Hematopoietic multipotent progenitor cell (in vitro differentiated cells): ENCODE measurements at places on chromosomes 3 and 15.

- no peak for DNase-seq
Observed at GRCh38 chr15:25347707-25348106, 91.1 kb downstream of the UBE3A start.

- no peak for DNase-seq
Observed at GRCh38 chr3:117540597-117540996, 831.0 kb downstream of the TUSC7 start.

DNA sequence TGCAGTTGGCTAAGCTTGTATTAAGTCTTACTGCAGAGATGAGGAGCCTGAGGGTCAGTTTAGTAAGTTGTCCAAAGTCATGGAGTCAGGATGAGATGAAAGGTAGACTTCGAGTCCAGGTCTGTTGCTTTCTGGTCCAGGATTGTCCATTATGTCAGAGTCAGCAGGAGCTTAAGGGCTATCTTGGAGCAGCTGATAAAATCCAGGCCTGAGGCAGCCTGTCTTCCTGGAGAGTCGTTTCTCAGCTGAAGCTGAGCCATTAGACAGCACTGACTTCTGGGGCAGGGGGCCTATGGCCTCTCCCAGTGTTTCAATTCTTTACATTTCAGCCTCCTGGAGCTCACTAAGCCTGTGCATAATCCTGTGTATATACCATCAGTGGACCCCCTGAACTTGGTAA lies 219.5 kb upstream of the GAP43 start:
- DNase-seq: no peak

GRCh38 chr15:99105514-99106341 lies 848 bp downstream of the SYNM start:
- no peak for DNase-seq

DNA sequence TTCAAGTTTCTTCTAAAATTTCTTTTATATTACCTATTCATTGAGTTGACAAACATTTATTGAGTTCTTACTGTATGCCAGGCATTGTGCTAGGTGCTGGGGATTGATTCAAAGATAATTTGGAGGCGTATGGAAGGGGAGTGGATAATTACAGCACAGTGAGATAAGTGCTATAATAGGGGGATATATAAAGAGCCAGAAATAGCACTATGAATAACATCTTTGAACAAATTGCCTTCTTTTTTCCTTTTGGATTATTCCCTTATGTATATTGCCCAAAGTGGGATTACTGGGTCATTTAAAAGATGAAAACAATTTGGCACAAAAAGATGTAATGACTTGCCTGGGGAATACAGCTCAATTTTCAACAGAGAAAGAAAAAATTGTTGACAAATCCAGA lies 64.6 kb downstream of the LPP start:
- DNase-seq: no peak

GRCh38 chr3:168077091-168077490 lies 18.6 kb downstream of the GOLIM4 start:
- DNase-seq: no peak

- no peak for DNase-seq
Observed at GRCh38 chr3:126547721-126548120, 11.0 kb downstream of the C3orf22 start.

GRCh38 chr3:111319598-111319997 lies 222.4 kb upstream of the CD96 start:
- no peak for DNase-seq

DNA sequence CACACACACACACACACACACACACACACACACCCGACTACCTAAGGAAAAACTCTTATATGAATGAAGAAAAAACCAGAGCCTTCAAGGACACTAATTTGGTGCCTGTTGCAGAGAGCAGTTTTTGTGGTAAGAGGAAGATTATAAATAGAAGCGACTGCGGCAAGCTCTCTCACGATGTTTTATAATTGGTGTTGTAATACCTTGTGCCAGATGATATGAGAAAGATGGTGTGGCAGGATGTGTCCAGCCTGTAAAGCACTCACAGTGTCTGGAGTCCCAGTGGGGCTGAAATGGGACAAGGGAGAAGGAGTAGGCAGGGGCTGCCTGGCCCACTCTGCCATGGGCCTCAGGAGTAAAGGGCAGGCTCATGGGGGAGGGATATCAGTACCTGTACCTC lies 839.9 kb downstream of the AGBL1 start:
- no peak for DNase-seq

DNA sequence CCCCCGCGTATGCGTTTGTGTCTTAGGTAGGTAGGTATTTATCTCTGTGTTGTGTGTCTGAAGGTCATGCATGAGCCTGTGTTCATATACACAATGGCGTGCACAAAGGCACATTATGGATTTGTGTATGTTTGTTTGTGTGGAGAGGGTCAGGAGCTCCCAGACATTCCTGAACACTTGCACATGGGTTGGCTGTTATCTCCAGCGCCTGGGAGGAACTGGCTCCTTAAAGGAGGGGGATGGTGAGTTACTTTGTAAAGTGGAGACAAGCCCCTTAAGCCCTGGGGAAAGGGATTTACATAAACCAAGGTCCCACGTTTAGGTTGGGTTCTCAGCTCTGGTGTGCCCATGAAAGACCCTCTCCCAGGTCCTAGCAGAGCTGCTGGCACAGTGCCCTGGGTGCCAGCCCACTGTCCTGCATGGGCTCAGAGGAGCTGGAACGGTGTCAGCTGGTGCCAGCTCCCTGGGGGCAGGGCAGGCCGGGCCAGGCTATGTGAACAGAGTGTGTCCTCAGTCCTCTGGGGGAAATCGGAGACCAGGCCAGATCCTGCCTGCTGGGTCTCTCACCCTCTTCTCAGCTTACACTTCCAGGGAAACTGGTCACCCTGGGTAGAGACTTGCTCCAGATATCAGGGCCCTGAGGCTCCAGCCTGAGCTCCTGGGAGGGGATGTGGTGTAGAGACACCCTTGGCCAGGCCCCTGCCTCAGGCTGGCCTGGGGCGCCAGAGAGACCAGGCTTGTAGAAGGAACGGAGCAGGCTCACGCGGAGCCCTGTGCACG lies 25.1 kb downstream of the SNX33 start:
- no peak for DNase-seq

GRCh38 chr3:56776556-56776950 lies 25.2 kb downstream of the ARHGEF3 start:
- DNase-seq: no peak

DNA sequence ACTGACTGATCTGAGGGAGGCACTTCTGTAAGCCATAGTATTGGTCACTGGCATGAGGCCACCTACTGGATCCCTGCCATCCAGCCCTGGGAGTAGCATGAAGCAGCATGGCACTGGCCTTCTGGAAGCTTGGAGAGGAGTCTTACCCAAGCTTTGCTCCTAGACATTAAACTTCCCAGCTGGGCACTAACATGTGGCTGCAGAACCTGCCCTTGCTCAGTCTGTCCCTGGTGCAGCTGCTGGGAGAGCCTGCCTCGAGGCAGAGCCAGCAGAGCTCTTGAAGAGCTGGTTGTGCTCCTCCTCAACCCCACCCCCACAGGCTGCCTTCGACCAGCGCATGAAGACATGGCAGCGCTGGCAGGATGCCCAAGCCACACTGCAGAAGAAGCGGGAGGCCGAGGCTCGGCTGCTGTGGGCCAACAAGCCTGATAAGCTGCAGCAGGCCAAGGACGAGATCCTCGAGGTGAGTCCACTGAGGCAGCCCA lies 17.1 kb upstream of the SNX22 start:
- DNase-seq: no peak

DNA sequence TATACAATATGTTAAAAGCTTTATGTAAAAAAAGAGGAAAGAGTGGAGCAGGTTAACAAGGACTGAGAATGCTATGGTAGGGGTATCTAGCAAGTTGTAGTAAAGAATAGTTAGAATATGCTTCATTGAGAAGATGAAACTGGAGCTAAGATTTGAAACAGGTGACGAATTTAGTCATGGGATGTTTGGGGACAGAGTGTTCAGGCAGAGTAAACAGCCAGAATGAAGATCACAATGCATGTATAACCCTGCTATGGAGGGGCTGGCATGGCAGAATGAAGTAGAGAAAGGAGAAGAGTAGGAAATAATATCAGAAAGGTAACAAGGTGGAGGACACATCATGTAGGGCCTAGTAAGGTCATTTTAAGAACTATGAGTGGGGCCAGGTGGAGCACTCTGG lies 72.0 kb downstream of the BTD start:
- no peak for DNase-seq

- no peak for DNase-seq
Observed at GRCh38 chr3:1962396-1963088, 136.1 kb upstream of the CNTN4 start.

GRCh38 chr15:49686599-49686998 lies 65.8 kb downstream of the DTWD1 start:
- DNase-seq: no peak

GRCh38 chr3:114830652-114831051 lies 316.4 kb downstream of the ZBTB20 start:
- DNase-seq: no peak

DNA sequence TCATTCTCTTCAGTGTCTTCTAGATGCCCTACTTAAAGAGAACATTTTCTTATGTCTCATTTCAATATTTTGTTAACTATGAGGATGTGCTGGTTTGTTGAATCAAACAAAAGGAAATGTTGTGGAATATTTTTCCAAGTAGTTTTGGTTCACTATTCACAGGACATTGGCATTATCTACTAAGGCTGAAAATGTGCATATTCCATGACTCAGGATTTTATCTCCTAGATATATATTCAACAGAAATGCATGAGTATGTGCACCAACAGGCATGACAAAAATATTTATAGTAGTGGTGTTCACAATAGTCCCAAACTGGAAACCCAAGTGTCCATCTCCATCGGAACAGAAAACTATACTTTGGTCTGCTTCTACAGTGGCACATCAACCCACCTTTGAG lies 16.7 kb upstream of the NR1I2 start:
- no peak for DNase-seq

DNA sequence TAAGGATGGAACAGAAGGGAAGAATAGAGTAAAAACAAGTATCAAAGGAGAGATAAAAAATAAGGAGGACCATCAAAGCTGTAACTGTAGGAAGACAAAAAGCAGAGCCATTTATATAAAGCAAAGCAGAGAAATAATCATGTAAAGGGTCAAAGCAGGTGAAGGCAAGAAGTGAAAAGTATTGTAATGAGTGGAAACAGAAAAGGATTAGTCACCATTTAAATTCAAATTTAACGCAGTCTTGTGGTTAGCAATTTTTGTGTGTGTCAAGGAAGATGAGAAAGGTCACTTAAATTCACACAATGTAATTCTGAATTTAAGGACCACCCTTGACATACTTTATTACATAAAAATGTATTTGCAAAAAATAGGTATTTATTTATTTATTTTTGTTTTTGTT lies 567.8 kb downstream of the ROBO1 start:
- DNase-seq: no peak

GRCh38 chr15:43390723-43391122 lies 19.8 kb downstream of the TUBGCP4 start:
- DNase-seq: no peak

- no peak for DNase-seq
Observed at GRCh38 chr3:140341817-140342403, 336.0 kb upstream of the TRIM42 start.

DNA sequence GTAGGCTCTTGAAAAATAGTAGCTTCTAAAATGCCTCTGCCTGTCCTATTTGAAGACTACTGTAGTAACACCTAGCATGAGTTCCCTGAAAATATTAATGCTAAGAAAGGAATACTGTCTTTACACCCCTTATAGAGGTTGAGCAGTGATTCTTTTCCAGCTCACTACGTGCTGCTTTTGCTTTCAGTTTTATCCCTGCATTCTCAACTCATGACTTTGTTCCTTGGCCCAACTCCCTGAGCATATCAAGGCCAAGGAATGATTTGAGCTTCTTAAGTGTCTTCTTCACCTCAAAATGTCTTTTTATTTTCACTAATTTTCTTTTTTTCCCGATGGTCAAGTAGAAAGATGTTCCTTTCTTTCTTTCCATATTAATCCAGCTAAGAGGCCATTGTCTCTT lies 16.5 kb upstream of the P2RY13 start:
- no peak for DNase-seq

DNA sequence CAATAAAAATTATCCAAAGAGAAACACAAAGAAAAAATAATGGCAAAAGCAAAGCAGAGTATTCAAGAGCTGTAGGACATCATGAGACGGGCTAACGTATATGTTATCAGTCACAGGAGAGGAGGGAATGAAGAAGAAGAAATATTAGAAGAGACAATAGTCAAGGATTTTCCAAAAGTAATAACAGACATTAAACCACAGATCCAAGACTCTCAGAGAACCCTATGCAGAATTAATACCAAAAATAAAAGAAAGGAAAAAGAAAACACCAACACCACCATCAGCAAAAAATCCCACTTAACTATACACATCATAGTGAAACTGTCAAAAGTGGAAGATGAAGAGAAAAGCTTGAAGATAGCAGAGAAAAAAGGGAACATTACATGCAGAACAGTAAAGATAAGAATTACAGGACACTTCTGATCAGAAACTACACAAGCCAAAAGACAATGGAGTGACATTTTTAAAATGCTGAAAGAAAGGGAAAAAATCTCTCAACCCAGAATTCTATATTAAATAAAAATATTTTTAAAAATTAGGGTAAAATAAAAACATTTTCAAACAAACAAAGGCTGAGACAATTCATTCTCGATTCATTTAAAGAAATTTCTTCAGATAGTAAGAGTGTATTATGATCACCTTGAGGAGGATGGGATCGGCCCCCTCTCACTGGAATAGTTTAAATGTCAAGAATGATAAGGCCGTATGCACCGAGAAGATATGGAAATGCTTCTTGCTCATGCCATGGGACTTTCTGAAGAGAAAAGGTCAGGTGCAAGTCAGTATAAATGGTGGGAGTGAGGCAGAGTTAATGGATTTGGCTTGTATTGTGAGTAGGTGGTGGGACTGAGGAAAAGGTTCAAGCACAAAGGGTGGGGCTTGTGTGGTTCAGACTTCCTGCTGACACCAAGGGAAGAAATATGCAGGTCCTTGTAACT lies 28.5 kb downstream of the TM2D3 start:
- DNase-seq: no peak

- no peak for DNase-seq
Observed at GRCh38 chr3:94127115-94127514, 64.3 kb downstream of the NSUN3 start.

GRCh38 chr3:152356870-152357276 lies 88.1 kb downstream of the MBNL1 start:
- DNase-seq: no peak

- DNase-seq: no peak
Observed at GRCh38 chr3:12436514-12437220, 47.6 kb upstream of the TSEN2 start.

GRCh38 chr3:22585504-22585903 lies 617.6 kb upstream of the UBE2E2 start:
- DNase-seq: peak; percentile 32

- no peak for DNase-seq
Observed at GRCh38 chr3:37124435-37124834, 49.9 kb downstream of the LRRFIP2 start.

GRCh38 chr15:70492240-70493177 lies 270.8 kb downstream of the UACA start:
- peak; percentile 53 for DNase-seq

DNA sequence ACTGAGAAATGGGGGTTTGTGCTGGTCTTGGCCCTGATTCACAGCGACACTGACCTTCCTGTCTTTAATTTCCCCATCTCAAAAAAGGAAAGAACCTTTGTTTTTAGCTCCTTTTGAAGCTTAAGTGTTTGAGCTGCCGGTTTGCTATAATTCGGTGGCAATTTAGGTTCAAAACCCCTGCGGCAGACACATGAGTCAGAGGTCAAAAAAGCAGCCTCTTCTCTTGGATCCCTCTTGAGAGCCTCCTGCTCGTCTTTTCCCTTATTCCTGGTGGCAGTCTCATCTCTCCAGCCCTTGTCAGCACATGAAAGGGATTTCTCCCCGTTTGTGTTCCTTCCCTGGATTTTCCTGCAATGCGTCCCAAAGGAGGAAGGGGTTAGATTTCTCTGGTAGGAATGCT lies 64.5 kb downstream of the GRIP2 start:
- no peak for DNase-seq
